Smooth muscle cell of trachea (primary cell): ENCODE measurements at places on chromosomes 13 and 19. TPM values are rescaled to one million over a fixed set of nuclear protein-coding genes. Genes with fewer than 3 reads are reported as not detected.

GPC6 gene
- total RNA-seq: 76.8 and 112 TPM in 2 replicates

RNF17 gene
- 0.17 TPM in 1 of 2 replicates, not detected in the other for total RNA-seq

SELENOV gene
- total RNA-seq: 0.33 TPM in 1 of 2 replicates, not detected in the other

PSPN gene
- 1.2 and 1.7 TPM in 2 replicates for total RNA-seq

IGFL2 gene
- not detected in 2 replicates for total RNA-seq

CRTC1 gene
- 2.6 and 6.8 TPM in 2 replicates for total RNA-seq
